ENCODE measurements at places on chromosomes 3 and 15.

DNA sequence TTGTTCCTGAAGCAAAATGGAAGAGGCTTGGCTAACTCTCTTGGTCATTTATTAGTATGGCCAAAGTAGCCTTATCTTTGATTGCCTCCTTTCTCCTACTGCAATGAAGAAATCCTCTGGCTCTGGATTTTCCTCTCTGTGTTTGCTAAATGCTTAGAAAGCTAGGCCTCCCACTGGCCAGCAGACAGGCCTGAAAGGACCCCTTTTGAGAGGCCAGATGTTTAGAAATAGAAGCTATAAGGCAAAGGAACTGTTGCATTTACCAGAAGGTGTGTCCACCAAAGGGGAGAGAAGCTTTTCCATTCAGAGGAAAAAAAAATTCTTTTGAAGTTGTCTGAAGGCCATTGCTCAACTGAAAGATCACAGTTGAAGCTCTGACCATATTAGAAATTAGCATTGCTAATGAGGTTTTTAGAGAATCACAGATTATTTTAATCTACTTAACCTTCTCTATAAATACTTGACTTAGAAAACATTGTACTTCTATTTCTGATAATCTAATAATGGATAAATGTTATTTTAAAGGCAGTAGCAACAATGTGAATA, 160.8 kb downstream of the SYNPR start:
- DNase-seq = peak; percentile 79

- DNase-seq = no peak
Measured at GRCh38 chr3:173826416-173826815, 428.9 kb downstream of the NLGN1 start.

GRCh38 chr3:64566859-64567258, 120.9 kb downstream of the ADAMTS9 start:
- no peak for DNase-seq

- peak; percentile 13 for DNase-seq
Measured at GRCh38 chr15:93983526-93983925, 247.8 kb upstream of the MCTP2 start.

GRCh38 chr15:25624504-25625177, 185.8 kb upstream of the UBE3A start:
- DNase-seq = no peak

- DNase-seq = no peak
Measured at GRCh38 chr3:10416730-10417300, 88.6 kb downstream of the ATP2B2 start.

GRCh38 chr15:40594429-40594836, 384 bp downstream of the KNL1 start:
- peak; percentile 91 for DNase-seq

- DNase-seq = no peak
Measured at GRCh38 chr3:29789686-29790085, 508.8 kb downstream of the RBMS3 start.

- DNase-seq = no peak
Measured at GRCh38 chr3:106339551-106339950, 470.7 kb upstream of the CBLB start.

DNA sequence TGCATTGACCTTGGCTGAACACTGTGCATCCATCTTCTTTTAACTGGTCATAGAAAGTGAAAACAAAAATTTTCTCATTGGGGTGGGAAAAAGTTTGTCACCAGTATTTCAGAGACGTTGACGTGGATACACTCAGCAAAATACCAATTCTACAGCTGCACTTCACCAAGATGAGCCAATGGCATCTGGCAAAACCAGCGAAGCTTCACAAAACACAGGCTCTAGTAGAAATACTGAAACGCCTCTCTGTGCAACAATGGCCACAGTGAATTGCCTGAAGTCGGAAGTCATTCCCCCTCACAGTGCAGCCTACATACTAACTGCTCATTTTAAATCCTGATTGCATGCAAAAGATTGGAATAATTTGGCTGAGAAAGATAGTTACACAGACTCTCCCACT, 17.0 kb downstream of the PCYT1A start:
- no peak for DNase-seq

GRCh38 chr3:159800434-159801155, 188.0 kb upstream of the IL12A start:
- DNase-seq = peak; percentile 52

DNA sequence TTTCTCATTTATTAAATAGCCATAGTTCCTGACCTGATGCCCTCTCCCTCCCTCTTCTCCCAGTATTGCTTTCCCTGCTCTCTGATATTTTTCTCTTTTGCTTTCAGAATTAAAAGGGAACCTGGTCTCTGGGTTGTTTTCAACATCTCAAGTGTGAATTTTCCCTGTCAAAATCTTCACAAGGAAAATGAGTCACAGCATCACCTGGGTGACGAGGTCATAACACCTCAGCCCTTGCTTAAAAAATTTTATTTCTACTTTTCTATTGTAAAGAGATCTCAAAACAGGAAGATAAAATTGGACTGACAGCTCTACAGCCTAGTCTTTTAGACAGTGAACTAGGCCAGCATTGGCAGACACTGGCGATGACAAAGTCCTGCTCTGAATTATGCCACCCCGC, 40.1 kb downstream of the GAP43 start:
- no peak for DNase-seq

GRCh38 chr15:100244796-100245486, 96.8 kb downstream of the ADAMTS17 start:
- no peak for DNase-seq

DNA sequence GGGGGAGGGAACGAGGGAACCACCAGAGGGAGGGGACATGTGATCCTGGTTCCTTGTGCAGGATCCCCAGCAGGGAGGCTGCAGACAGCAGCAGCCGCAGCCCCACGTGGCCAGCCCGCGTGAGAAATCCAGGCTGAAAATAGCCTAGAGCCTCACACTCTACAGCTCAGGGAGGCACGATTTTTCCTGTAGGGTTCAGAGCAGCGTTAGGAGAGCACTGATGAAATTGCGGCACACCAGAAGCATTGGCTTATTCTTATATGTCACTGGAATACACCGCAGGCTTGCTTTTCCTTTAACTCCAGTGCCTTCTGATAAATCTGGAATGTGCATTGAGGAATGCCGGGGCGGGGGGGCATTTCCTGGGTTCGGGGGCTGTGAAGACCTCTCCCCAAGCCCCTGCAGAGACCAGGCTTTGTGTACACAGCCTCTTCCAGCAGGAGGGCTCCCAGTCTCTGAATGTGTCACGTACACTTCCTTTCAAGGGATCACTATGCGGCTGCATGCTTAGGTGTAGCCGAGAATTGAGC, 193.0 kb downstream of the ATP10A start:
- peak; percentile 28 for DNase-seq

DNA sequence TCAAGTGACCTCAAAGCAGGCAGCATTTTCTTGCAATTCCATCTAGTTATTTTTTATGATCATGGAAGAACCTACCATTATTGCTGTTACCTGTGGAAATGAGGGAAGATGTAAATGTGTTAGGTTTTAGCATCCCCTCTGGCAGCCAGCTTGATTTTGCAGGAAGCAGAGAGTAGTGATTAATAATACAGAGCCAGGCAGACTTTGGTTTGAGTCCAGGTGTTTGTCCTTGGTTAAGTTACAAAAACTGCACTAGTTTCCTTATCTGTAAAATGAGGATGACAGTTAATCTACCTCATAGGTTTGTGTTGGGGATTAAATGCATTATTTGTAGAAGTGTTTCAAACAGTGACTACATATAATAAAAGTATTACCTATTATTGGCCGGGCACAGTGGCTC, 6.7 kb upstream of the ZNF621 start:
- DNase-seq = no peak

DNA sequence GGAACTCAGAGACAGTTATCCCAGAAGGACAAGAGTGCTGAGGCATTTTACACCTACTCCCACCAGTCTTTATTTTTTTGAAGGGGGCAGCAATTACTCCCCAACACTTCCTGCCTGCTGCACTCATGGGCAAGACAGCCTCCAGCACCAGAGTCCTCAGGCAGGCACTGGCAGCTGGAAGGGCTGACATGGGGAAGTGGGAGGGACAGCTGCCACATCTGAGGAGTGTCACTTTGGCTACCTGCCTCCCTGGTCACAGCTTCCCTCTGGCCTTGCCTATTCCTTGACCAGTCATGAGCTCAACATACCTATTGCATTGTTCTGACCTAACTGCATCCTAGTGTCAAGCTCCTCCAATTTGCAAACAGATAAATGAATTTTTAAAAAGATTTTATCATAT, 10.2 kb upstream of the LACTB start:
- no peak for DNase-seq
